ENCODE measurements at places on chromosomes 13 and 19.
A peak's percentile ranks its signal among the peaks of the same experiment; 100 is the strongest.

DNA sequence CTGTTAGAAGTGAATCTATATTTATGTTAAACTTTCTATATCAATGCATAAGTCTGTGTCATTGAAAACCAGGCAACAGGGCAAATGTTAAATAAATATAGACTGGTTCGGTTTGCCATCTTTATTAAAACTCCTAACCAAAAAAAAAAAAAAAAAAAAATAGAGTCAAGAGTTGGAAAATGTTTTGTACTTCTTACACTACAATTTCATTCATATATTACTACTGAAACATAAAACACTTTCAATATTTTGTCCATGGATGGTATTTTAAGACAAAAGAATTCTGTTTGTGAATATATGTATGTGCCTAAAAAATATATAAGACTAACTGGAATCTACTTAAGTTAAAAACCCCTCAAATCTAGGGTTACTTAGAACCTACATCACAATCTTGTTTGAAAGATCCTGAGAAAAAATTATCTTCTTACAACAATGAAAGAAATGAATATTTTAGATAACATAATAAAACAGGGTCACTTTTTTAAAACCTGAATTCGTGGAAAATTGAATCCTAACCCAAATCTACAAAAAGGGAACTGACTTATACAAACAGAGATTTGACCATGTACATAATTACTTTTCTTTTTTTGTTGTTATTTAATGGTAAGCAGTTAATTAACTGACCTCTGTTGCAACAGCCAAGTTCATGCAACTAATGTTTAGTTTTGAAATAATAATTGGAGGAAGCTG is 5.1 kb downstream of the DACH1 start:
- no peak for DNase-seq

DNA sequence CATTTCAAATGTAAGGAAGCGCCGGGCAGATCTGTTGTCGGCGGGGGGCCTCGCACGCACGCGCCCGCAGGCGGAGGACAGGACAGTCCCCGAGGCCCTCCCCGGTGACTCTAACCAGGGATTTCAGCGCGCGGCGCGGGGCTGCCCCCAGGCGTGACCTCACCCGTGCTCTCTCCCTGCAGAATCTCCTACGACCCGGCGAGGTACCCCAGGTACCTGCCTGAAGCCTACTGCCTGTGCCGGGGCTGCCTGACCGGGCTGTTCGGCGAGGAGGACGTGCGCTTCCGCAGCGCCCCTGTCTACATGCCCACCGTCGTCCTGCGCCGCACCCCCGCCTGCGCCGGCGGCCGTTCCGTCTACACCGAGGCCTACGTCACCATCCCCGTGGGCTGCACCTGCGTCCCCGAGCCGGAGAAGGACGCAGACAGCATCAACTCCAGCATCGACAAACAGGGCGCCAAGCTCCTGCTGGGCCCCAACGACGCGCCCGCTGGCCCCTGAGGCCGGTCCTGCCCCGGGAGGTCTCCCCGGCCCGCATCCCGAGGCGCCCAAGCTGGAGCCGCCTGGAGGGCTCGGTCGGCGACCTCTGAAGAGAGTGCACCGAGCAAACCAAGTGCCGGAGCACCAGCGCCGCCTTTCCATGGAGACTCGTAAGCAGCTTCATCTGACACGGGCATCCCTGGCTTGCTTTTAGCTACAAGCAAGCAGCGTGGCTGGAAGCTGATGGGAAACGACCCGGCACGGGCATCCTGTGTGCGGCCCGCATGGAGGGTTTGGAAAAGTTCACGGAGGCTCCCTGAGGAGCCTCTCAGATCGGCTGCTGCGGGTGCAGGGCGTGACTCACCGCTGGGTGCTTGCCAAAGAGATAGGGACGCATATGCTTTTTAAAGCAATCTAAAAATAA is 18.2 kb downstream of the IL17D start:
- DNase-seq, result no peak

DNA sequence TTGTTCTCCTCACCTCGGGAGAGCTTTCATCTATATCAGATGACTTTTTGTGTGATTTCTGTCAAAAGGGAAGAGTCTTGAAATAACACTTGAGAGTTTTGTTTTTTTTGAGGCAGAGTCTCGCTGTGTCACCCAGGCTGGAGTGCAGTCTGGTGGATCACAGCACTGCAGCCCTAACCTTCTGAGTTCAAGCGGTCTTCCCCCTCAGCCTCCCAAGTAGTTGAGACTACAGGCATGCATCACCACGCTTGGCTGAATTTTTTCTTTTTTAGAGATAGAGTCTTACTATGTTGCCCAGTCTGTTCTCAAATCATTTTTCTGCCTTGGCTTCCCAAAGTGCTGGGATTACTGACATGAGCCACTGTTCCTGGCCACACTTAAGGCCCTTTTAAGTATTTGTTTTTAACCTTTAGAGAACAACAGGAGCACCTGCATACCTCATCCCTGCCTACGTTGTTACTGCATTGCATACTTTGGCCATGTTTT is 11.4 kb downstream of the NDFIP2 start:
- no peak for DNase-seq

GRCh38 chr19:32352241-32352630 is 6.8 kb downstream of the ZNF507 start:
- DNase-seq, result no peak

GRCh38 chr13:112115403-112116091 is 48.6 kb downstream of the SOX1 start:
- DNase-seq, result no peak

GRCh38 chr13:79246578-79246949 is 159.5 kb downstream of the RBM26 start:
- no peak for DNase-seq

DNA sequence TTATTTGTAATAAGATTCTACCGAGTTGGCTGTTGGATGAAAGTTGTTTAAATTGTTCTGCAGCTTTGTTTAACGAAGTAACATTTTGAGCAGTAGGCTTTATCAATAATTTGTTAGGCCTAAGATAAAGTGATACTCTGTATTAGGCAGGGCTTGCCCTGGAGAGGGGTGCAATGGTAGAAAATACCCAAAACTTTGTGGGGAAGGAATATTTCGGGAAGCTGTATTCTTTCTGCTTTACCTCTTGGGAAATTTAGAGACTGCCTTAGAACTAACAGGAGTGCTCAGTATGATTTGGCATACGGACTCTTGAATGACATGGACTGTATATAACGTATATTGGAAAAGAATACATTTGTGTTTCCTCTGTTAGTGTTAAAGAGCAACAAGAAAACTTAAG is 2.5 kb downstream of the PDS5B start:
- no peak for DNase-seq

- DNase-seq, result no peak
Measured at GRCh38 chr13:102212729-102213128, 189.1 kb downstream of the FGF14 start.

- DNase-seq, result no peak
Measured at GRCh38 chr13:52371736-52372247, 34.2 kb downstream of the THSD1 start.

DNA sequence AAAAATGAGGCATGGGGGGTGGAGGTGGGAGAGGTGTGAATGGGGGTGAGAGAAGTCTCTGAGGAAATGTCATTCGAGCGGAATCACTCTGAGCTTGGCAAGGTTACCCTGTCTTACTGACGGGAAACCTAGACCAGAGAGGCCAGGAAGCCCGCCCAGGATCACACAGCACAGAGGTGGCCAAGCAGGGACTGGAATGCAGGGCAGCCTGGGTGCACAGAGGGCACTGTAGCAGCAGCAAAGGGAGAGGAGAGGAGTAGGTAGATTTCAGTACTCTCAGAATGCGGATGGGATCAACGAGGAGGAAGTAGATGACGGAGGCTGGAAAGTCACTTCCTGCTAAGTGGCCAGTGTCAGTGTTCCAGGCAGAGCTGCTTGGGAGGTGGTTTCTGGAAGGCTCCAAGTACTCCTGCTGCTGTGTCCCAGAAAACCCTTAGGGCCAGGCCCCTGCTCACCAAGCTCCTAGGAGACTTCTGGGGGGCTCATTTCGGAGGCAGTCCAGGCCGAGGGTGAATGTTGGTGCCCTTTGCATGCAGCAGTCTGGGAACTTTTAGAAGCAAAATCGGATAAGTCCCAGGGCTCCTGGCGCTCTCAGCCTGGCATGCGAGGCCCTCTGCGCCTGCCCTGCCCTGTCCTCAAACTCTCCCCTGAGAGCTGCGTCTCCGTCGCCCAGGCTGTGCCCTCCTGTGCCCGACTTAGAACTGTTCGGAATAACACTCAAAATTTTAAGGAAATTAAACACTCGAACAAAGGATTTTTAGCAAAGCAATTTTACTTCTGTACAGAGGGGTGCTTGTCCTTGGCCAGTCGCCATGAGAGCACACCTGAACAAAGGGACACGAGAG is 33.5 kb downstream of the DNM2 start:
- DNase-seq, result no peak

DNA sequence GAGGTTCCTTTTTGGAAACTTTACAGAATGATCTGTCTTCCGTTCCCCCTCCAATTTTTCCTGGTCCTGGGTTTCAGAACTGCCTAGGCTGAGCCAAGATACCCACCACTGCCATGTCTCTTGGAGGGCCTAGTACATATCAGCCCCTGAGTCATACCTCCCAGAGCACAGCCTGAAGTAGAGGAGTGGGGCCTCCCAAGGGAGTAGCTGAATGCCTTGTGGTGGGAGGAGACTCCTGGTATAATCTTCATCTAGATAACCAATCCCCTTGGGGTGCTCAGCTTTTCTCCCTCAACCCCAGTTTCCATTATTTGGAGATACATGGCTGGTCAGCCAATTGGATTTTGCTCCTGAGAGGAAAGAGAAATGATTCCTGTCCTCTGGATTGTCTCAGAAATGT is 30.3 kb downstream of the ZNF763 start:
- no peak for DNase-seq

DNA sequence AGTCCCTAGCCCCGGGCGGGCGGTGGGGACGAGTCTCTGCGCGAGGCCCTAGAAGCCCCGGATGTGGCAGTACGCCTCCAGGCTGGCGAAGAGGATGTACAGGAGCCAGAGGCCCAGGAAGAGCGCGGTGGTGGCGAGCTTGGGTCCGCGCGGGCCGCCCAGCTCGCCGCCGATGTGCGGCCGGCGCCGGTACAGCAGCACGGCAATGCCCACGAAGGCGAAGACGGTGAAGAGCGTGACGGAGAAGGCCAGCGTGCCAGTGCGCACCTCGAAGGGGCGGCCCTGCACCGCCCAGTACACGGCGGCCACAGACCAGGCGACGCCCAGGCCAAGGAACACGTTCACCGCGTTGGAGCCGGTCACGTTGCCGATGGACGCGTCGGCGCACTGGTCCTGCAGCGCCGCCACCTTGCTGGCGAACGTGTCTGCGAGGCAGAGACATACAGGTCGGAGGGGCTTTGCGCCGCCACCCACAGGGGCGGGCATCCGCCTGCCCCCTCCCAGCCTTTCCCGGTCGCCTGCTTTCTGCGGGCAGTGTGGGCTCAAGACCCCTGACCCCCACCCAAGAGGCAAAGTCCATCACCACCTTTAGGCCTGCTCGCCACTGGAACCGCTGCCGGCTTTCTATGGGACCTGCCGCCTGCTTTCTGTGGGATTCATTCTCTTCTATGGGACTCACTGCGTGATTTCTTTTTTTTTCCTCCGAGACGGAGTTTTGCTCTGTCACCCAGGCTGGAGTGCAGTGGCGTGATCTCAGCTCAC is 10.9 kb upstream of the MEIS3 start:
- no peak for DNase-seq

DNA sequence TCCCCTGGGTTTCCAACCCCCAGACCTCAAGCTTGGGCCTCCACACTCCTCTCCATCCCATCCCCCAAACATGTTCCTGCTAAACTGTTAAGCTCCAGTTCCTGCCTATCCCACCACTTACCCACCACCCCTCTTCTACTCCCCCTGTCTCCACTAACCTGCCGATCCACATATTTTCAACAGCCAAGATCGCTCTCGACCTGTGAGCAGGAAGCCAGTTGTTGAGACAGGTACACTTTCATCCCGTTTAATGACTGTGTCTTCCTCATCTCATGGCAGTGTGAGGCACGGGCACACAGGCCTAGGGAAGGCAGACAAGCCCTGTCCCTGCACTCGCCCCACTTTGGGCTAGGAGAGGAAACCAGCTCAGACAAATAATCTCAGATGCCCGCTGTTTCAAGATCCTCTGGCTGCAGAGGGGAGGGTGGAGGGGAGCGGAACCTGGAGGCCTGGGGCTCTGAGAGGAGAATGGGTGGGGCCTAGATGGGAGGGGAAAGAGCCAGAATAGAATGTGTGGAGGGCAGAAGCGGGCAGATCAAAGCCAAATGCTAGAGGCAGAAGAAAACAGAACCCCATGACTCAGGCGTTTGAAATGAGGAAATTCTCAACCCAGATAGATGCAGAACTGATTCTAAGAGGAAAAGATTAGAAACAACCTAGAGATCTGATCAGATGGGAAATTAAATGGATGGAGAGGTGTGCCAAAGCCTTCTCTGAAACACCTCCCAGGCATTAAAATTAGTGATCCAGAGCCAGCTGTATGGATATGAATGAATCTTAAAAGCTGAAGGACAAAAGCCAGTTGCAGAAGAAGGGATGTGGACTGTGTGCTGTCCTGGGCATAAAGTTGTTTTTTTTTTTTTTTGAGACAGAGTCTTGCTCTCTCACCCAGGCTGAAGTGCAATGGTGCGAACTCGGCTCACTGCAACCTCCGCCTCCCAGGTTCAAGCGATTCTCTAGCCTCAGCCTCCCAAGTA is 16.9 kb upstream of the CYP2S1 start:
- DNase-seq, result no peak

DNA sequence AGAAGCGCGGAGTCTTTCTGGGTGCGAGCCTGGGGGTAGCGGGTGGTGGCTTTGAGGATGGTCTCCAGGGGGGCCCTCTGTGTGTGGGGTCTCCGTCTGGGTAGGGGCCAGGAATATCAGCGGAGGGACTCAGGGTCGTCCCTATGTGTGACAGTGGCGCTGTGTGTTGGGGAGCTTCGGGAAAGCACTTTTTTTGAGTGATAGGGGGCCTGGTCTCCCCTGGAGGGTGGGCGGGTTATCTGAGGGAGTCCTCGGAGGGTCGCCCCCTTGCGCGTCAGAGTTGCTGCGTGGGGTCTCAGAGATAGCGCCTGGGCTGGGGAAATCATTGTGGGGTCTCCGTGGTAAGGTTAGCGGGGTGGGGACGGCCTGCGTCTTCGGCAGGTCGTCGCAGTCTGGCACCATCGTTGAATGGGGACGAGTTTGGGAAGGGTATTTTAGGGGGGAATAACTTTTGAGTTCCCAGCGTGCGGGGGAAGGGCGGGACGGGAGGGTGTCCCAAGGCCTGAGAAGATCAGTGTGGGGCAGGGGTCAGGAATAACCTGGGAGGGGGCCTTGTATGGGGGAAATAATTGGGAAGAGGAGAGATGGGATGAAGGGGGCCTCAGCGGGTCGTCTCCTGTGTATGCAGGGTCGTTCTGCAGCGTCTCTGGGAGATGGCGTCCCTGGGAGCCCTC is 857 bp downstream of the IER2 start:
- no peak for DNase-seq

GRCh38 chr13:111597191-111597611 is 276.8 kb downstream of the TEX29 start:
- DNase-seq, result peak; percentile 41
